ENCODE measurements at places on chromosomes 3 and 15.

DNA sequence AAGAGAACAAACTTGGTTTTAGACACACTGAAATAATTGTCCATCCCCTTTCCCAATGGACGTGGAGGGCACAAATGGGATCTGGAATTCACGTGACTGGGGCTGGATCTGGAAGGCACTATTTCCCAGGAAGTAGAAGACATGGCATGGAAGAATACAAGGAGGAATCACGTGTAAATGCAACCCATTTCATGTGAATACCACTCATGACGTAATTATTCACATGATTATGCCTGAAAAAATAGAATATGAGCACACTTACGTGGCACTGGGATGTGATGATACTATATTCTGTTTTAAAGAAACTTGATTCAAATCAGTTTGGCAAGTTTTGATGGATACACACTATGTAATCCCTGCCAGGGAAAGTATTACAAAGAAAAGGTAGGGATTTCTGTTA, 477.3 kb downstream of the GABRG3 start:
- no peak for DNase-seq

DNA sequence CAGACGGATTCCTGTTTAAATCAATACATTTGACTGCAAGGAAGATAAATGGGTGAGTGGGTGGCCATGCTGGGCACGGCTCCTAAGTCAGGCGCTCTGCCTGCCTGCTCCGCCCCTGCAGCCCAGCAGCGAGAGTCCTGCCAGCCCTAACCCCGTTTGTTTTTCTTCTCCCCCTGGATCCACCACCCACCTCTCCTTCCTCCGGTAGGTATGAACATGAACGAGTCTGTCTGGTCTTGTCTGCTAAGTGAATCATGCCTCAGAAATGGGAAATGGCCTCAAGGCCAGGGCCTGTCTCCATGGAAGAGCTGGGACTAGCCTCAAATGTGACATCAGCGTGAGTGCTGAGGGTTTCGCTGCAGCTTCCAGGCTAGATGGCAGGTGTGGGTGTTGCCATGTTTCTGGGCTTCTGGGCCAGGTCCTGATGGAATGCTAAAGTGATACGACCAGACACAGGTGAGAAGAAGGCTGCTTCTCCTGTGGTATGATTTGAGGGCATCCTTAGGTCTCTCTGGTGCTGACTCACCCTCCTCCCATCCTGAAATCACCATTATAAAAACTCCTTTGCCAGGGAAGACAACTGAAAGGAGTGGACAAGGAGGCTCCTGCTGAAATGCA, 5.6 kb upstream of the FEM1B start:
- DNase-seq = no peak

- no peak for DNase-seq
These were observed 279.8 kb upstream of the ARRDC4 start for GRCh38 chr15:97680606-97681220.

GRCh38 chr3:160159806-160160205, 65.4 kb upstream of the C3orf80 start:
- DNase-seq = no peak

- DNase-seq = no peak
These were observed 107.4 kb upstream of the FOXB1 start for GRCh38 chr15:59896663-59897074.

GRCh38 chr15:67908756-67909155, 68.9 kb upstream of the RNU6-1 start:
- no peak for DNase-seq

- no peak for DNase-seq
These were observed 13.3 kb downstream of the EIF3J start for GRCh38 chr15:44550256-44550655.

- DNase-seq = no peak
These were observed 495 bp upstream of the NXPE3 start for GRCh38 chr3:101778385-101779046.

- DNase-seq = no peak
These were observed 315.1 kb downstream of the ZNF385D start for GRCh38 chr3:21435871-21436270.

- DNase-seq = no peak
These were observed 69.0 kb downstream of the SQOR start for GRCh38 chr15:45703670-45704328.

- DNase-seq = no peak
These were observed 36.7 kb downstream of the C2CD4A start for GRCh38 chr15:62103431-62103830.

DNA sequence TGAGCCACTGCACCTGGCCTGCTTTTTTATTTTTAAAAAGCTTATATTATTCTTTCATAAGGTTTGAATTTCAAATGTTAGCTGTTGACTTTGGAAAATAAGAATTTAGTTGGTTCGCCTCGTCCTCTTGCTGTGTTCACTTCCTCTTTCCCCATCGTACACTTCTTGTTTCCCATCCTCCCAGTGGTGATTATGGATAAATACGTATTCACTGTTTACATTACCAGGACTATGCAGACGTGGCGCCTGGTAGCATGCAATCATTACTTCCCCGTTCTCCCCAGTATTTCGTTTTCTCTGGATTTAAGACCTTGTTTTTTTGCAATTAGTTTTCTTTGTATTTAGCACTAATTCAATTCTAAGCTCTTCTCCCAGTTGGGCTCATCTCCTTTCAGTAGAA, 70.1 kb downstream of the LMLN start:
- DNase-seq = no peak

- no peak for DNase-seq
These were observed 73.8 kb upstream of the ZBED2 start for GRCh38 chr3:111668888-111669488.

DNA sequence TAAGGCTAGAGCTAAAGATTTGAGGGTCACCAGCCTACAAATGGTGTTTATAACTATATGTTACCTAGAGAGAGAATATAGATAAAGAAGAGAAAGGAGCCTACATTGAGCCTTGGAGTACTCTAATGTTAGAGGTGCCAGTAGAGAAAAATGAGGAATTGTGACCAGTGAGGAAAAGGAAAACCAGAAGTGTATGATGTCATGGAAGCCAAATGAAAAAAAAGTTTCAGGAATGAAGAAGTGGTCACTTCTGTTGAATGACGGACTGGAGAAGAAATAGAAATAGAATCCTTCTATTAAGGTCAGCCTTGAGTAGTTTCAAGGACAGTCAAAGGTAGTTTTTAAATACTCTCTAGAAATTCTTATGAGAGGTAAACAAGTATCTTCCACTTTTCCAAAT, 51.2 kb upstream of the MLF1 start:
- no peak for DNase-seq

- no peak for DNase-seq
These were observed 72.6 kb downstream of the NAALADL2 start for GRCh38 chr3:174931473-174932353.

- no peak for DNase-seq
These were observed 217.1 kb downstream of the GBE1 start for GRCh38 chr3:81544385-81544784.

DNA sequence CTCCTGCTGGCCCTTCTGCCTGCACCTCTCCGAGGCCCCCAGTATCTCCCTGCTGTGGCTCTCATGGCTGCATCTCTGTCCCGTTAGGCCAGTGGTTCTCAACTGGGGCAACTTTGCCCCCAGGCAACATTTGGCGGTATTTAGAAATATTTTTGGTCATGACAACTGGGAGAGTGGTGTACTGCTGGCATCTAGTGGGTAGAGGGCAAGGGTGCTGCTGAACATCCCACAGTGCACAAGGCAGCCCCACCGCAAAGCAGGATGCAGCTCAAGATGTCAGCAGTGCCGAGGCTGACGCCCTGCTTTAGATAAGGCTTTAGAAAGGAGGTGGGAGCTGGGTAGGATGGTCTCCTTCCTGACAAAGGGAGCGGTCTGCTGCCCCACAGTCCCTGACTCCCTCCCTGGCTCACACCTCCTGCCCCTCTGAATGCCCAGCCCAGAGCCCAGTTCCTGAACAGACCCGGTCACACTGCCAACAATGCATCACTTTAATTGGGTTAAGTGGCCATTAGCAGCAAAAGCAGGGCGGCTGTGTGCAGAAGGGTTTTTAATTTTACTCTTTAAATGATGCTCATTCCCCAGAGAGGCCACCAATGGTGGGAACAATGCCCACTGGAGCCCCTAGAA, 68.8 kb upstream of the TMEM115 start:
- DNase-seq = peak; percentile 38

- no peak for DNase-seq
These were observed 45.4 kb downstream of the SSR3 start for GRCh38 chr3:156509189-156510174.

DNA sequence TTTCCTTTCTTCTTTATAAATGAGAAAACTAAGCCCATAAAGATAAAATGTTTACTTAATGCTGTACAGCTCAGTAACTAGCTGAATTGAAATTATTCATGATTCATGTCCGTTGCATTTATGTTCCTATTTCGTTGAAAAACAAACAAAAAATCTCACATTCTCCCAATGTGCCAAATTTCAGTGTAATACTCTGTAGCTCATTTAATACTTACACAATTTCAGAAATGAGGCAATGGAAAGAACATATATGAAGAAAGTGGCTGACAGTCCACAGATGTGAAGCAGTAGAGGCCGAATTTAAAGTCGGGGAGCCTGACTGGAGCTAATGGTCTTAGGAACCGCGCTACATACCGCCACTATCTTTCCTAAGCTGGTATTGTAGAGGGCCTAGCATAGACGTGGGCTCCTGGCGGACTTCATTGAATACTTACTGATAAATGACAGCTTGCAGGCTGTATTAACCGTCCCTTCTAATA, 651 bp downstream of the PLSCR2 start:
- DNase-seq = no peak

GRCh38 chr3:149207475-149207874, 14.2 kb downstream of the CP start:
- DNase-seq = no peak

GRCh38 chr3:59318881-59319280, 269.1 kb upstream of the CFAP20DC start:
- no peak for DNase-seq

- DNase-seq = no peak
These were observed 71.0 kb downstream of the WWTR1 start for GRCh38 chr3:149586871-149587270.

DNA sequence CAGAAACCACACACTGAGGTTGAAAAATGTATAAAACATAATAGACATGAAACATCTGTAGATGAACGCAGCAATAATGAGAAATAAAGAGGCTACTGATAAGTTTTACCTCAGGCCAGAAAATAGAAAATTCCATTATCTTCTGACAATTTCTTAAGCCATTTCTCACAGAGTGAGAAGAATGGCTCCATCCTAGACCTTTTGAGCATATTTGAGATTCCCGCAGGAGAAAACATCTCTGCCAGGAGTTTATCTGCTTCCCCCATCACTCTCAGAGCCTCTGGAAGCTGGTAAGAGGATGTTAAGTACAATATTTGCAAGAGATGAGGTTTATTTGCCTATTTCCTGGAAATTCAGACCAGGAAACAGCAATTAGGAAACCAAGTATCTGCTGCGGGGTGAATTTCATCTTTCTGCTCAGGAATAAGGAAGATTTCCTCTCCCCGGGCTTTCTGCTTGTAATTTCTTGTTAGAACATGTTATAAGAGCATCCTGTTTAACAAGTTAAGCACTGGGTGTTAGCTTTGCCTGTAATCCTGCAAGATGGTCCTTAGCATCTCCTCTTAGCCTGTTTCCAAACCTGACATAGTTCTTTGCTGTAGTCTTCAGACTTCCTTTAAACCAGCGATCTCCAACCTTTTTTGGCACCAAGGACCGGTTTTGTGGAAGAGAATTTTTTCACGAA, 54.8 kb downstream of the ATP13A4 start:
- DNase-seq = no peak

- no peak for DNase-seq
These were observed 6.1 kb upstream of the TP63 start for GRCh38 chr3:189625071-189625470.

DNA sequence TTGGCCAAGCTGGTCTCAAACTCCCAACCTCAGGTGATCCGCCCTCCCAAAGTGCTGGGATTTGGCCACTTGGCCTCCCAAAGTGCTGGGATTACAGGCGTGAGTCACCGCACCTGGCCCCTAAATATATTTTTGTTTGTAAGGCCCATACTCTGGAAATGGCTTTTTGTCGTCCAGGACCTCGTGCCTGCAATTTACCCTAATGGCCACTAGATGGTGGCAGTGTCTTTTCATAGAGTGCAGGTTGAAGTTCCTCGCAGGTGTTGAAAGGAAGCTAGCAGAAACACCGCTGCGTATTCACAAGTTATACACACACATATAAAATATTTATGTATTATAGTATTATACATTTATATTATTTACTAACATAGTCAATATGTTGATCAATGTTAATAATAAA, 97.2 kb downstream of the LRTM1 start:
- DNase-seq = no peak

DNA sequence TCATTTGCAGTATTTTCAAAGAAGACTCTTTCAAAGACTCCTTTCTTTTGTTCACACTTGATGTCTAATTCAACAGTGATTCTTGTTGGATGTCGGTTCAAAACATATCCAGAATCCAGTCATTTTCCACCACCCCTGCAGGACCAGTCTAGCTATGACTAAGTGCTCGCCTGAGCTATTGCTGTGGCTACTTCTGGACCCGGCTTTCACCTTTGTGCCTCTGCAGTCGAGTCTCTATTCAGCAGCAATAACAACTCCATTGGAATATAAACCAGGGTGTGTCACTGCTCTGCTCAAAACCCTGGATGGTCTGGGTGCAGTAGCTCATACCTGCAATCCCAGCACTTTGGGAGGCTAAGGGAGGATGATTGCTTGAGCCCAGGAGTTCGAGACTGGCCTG, 55.0 kb downstream of the PRICKLE2 start:
- DNase-seq = no peak

Data from activated gamma-delta T cell treated with Interleukin-2 at 50 U/mL for 16 hours (primary cell).